ENCODE measurements at places on chromosomes 7 and 10.

GRCh38 chr10:95456516-95456915 is 104.7 kb downstream of the SORBS1 start:
- no peak for DNase-seq

GRCh38 chr7:69412331-69413146 is 185.7 kb upstream of the AUTS2 start:
- DNase-seq, result no peak

DNA sequence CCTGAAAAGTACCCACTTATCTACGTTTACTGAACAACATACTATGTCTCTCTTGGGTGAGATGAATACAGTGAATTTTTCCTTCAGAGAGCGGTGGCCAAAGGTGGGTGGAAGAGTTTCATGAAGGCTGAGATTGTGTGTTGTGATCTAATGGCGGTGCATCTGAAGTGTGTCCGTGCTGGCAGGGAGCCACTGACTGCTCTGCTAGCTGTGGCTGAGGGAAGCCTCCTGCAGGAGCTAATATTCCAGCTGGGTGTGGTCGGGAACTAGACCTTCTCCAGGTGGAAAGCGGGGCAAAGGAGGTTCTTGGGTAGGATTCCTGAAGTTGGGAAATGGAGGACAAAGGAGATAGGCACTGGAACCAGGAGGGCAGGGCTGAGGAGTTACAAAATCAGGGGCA is 69.2 kb upstream of the GRB10 start:
- DNase-seq, result no peak

DNA sequence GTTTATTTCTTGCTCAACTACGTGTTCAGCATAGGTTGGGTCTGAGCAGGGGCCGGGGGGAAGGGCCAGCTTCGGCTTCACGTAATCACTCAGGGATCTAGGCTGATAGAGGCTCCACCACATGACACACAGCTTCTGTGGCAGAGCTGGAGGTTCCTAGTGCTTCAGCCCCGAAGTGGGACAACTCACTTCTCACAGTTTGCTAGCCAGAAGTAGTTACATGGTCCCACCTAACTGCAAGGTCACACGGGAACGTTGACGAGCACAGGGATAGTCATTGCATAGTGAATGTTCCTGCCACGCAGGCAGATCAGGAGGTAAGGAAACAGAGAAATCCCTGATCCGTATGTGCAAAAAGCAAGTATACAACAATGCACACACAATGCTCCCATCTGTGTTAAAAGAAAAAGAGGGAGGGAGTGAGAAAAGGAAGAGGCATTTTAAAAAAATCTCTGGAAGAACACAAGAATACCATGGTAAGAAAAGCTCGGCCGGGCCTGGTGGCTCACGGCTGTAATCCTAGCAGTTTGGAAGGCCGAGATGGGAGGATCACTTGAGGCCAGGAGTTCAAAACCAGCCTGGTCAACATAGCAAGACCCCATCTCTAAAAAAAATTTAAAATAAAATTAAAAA is 16.9 kb downstream of the SMURF1 start:
- no peak for DNase-seq

GRCh38 chr10:133361773-133362441 is 4.1 kb upstream of the FUOM start:
- DNase-seq, result no peak

- peak; percentile 78 for DNase-seq
Measured at GRCh38 chr10:30529373-30529998, 95.5 kb downstream of the MAP3K8 start.

- no peak for DNase-seq
Measured at GRCh38 chr7:23529262-23529859, 2.4 kb downstream of the TRA2A start.

GRCh38 chr10:60757420-60757895 is 20.8 kb upstream of the CDK1 start:
- no peak for DNase-seq

DNA sequence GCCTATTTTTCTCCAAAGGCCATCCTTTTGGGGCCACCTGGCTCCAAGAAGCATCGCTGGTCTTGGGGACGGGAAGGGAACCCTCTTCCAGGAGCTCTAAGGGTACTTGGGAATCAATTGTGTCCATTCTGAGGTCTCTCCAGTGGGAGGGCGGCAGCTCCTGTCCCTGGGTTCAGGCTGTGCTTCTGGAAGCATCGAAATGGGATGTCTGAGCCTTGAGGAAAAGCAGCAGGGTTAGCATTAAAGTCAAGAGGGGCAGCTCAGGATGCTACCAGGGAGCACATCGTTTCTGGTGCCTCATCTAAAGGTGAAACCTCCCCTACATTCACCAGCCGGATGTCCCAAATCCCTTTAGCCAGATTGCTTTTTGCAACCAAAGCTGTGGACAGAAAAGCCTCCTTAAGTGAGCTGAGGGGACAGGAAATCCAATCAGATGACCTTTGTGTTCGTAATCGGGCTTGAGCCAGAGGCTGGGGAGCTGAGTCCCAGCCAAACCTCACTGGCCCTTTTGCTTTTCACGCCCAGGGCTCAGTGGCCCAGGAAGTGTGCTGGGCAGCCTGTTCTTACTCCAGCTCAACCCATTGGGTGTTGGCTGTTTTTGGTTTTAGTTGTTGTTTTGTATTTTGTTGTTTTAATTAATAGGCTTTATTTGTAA is 88.8 kb upstream of the ANLN start:
- no peak for DNase-seq

GRCh38 chr10:75066271-75066670 is 45.2 kb upstream of the SAMD8 start:
- no peak for DNase-seq

DNA sequence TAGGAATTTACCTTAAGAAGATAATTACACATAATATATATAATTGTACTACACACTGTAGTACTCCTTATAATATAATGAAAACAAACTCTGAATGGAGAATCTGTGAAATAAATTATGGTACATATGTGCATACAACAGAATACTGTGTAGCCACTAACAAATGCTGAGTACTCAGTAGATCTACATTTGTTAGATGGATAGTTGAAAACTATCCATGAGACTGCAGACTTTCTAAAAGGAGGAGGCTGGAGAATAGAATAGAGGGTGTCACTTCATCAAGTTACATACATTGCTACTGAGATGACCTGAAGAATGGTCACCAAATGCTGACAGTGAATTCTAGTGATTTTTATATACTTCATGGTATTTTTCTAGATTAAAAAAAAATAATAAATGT is 68.7 kb upstream of the OGDHL start:
- DNase-seq, result no peak

DNA sequence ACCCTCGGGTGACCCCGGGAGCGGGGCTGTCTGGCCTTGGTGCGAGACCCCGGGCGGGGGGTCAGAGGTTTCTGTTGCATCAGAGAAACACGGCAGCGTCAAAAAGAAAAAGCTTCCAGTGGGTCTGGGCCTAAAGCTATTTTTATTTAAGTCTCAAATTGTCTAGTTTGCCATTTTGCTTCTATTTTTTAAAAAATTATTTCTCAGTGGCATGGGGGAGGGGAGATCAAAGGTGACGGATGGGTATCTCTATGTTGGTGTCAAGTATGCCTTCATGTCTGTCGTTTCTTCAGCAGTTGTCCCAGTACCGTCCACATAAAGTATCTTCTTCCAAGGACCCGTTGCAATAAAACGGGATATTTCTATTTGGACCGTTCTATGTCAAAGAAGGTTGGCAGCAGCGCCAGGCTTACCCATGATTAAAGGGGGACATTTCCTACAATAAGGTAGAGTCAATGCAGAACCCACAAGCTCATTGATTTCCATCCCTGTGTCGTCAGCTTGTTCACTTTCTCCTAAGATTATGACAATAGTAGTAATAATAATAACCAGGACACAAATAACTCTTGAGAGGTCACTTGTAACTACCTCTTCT is 26.0 kb upstream of the VAX1 start:
- DNase-seq, result no peak

DNA sequence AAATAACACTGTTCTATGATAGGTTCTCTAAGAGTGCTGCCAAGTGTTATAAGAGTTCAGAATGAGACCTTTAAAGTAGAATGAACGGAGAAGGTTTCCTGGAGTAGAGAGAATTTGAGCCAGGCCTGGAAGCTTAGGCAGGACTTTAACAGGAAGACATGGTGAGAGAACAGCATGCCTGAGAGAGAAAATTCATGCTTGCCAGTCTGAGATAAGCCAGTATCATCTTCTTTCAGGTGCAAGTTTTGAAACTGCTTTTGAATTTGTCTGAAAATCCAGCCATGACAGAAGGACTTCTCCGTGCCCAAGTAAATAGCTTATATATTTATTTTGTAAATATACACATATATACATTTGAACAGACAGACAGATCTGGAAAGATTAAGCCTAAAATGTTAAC is 22.1 kb downstream of the ARMC10 start:
- no peak for DNase-seq

DNA sequence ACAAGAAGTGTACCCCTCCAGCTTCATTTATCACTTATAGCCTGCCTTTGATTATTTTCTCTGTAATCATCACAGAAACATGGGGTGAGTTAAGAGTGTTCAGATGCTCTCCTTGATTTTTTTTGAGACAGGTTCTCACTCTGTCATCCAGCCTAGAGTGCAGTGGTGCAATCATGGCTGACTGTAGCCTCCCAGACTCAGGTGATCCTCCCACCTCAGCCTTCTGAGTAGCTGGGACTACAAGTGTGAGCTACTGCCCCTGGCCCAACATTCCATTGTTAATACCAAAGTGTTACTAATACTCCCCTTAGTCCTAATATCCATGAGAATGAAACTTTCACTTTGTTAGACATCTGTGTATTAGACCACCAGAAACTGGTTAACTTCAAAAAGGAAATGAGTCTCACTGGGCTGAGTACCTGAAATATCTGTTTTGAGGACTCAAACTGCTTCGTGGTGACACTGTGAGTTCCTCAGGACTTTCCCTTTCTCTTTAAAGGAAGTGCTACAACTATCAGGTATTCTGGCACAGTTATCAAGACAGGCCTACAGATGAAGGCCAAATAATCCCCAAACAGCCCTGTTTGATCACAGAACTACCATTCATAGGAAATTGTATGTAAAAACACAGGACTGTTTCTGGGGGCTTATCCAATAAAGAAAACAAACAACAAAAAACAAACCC is 20.5 kb upstream of the CFAP70 start:
- DNase-seq, result no peak

- no peak for DNase-seq
Measured at GRCh38 chr10:127485153-127485857, 63.8 kb upstream of the NPS start.

DNA sequence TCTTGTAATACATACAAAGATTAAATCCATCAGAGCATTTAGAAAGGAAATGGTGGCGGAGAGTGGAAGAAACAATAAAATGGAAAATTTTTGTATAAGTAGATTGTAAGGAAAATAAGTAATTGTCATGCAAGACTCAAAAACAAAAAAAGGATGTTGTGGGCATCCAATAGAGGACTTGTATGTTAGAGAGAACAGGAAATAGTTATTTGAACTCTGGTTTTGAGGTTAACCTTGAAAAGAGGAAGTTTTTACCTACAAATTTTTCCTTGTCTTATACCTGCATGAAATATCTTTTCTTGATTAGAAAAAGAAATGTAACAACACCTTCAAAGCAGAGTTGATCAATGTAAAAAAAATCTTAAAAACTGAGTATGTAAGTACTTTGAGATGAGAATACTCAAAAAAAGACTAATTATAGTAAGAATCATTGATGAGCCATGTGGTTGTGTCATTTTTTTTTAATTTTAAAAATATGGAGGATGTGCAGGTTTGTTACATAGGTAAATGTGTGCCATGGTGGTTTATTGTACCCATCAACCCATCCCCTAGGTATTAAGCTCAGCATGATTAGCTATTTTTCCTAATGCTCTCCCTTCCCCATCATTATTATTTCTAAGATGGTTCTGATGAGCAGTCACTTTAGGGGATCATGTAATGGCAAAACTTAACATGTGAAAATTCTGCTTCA is 11.9 kb downstream of the TMEM106B start:
- DNase-seq, result no peak

DNA sequence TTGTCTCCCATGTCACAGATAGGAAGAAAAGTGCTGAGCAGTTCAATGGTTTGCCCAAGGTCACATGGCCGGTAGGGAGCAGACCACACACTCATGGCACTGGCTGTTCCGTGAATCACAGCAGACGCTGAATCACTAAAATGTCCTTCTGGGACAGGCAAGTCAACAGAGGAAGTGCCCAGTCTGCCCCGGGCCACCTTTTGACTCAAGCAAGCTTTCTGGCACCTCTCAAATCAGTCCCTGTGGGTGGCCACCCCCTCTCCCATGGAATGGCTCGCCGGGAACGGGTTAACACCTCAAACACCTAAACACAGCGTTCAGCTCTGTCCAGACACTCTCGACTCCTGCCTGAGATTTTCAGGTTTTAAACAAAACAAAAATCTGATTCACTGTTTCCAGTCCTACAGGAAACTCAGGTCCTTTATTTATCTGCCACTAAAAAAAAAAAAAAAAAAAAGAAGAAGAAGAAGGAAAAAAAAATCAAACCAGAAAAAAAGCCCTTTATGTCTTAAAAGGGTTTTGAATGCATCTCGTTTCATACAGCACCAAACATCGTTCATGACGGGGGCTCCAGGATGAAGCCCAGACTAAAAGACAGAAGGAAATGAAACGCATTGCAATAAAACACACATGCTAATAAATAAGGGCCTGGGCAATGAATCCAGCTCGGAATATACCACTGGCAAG is 15.5 kb downstream of the CARD11 start:
- DNase-seq, result peak; percentile 75

GRCh38 chr7:131879424-131879823 is 323.0 kb upstream of the PODXL start:
- DNase-seq, result no peak

DNA sequence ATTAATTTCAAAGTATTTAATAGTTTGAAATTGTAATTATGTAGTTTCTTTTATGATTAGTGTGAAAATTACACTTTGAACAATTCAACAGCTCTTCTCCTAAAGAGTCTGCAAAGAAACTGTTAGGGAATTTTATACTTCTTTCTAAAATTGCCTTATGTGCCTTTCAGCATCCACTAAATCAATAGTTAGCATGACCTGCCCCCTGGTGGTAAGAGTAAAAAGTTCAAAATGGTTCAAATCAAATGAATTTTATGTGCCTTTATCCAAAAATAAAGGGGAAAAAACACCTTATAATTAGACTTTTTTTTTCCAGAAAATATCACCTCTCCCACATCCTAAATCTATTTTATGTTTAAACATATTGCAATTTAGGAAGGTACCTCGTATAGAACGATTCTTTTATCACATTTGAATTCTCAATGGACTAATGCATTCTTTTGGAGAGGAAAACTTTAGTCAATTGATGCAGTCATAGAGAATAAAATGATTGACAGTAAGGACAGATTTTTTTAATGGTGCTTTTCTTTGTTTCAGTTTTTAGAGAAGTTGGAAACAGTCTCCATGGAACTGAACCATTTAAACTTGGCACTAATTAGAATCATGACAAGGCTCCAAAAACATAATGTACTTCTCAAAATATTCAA is 163.7 kb downstream of the SEMA3D start:
- no peak for DNase-seq

- DNase-seq, result no peak
Measured at GRCh38 chr7:84822941-84823510, 363.8 kb downstream of the SEMA3D start.

GRCh38 chr10:47319784-47320183 is 2.5 kb upstream of the GDF2 start:
- DNase-seq, result peak; percentile 16

- no peak for DNase-seq
Measured at GRCh38 chr10:130802301-130802700, 509.2 kb downstream of the TCERG1L start.
